RWPE2 (cell line): ENCODE measurements at places on chromosomes 3 and 15.

GRCh38 chr3:178340506-178340905 is 195.7 kb upstream of the KCNMB2 start:
- DNase-seq, result no peak

- no peak for DNase-seq
Measured at GRCh38 chr3:128911911-128912310, 32.5 kb downstream of the ACAD9 start.

- no peak for DNase-seq
Measured at GRCh38 chr3:13025090-13025489, 48.1 kb downstream of the IQSEC1 start.

GRCh38 chr15:74174958-74175253 is 1.4 kb downstream of the ISLR start:
- DNase-seq, result peak; percentile 66

- DNase-seq, result no peak
Measured at GRCh38 chr3:188219147-188219546, 65.2 kb downstream of the LPP start.

- no peak for DNase-seq
Measured at GRCh38 chr3:32469151-32469874, 33.3 kb downstream of the CMTM6 start.

DNA sequence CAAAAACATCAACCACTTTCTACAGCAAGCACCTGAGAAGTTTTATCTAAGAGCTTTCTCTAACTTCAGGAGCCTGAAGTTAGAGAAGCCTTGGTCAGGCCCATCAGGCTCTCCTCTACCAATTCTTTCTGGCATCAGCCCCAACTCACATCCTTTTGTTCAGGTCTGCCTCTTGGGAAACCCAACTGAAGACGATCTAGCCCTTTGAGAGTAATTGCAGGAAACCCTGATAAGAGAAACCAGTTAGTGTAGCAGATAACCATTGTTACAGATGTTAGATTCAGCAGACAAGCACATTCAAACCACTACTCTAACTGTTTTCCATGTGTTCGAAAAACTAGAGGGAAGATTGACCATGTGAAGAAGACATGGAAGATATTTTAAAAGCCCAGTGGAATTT is 27.0 kb upstream of the DYNC1LI1 start:
- no peak for DNase-seq

GRCh38 chr15:101495334-101496197 is 6.1 kb upstream of the PCSK6 start:
- peak; percentile 54 for DNase-seq

- DNase-seq, result no peak
Measured at GRCh38 chr3:102480139-102480538, 45.3 kb downstream of the ZPLD1 start.

GRCh38 chr15:85706779-85707518 is 87.8 kb downstream of the KLHL25 start:
- DNase-seq, result no peak

GRCh38 chr15:47801522-47801921 is 84.2 kb downstream of the SEMA6D start:
- DNase-seq, result peak; percentile 92

- DNase-seq, result no peak
Measured at GRCh38 chr3:122097141-122097540, 42.0 kb downstream of the CD86 start.

GRCh38 chr3:87088993-87089841 is 98.3 kb upstream of the VGLL3 start:
- DNase-seq, result no peak

DNA sequence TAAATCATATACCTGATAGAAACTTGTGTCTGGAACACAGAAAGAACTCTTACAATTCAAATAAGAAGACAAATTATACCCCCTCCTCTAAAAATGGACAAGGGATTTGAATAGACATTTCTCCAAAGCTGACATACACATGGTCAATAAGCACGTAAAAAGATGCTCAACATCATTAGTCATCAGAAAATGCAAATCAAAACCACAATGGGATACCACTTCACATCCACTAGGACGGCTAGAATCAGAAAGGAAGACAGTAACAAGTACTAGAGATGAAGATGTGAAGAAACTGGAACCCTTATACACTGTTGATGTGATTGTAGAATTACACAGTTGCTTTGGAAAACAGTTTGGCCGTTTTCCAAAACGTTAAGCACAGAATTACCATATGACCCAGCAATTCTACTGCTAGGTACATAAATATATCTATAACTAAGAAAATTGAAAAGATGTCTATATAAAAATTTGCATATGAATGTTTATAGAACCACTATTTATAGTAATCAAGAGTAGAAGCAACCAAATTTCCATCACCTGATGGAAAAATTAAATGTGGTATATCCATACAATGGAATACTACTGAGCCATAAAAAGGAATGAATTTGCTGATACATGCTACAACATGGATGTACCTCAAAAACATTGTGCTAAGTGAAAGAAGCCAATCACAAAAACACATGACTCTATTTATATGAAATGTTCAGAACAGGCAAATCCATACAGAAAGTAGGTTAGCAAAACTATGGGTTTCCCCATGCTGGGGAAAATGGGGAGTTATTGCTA is 60.8 kb downstream of the GREM1 start:
- DNase-seq, result no peak

GRCh38 chr3:21328711-21329390 is 422.2 kb downstream of the ZNF385D start:
- DNase-seq, result no peak

DNA sequence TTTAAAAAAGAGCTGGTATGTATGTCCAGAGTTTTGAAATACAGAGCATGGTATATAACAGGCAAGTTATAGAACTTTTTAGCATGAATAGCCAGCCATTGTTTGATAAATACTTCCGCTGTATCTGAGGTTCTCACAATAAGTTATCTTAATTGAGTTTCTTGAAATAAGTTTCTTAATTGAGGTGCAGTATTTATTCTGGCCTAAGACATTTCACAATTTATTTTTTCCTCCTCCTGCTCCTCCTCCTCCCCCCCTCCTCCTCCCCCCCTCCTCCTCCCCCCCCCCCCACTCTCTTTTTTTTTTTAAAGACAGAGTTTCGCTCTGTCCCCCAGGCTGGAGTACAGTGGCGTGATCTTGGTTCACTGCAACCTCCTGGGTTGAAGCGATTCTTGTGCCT is 83.4 kb downstream of the VPS8 start:
- DNase-seq, result no peak

- no peak for DNase-seq
Measured at GRCh38 chr3:123283074-123283473, 81.3 kb downstream of the SEC22A start.

DNA sequence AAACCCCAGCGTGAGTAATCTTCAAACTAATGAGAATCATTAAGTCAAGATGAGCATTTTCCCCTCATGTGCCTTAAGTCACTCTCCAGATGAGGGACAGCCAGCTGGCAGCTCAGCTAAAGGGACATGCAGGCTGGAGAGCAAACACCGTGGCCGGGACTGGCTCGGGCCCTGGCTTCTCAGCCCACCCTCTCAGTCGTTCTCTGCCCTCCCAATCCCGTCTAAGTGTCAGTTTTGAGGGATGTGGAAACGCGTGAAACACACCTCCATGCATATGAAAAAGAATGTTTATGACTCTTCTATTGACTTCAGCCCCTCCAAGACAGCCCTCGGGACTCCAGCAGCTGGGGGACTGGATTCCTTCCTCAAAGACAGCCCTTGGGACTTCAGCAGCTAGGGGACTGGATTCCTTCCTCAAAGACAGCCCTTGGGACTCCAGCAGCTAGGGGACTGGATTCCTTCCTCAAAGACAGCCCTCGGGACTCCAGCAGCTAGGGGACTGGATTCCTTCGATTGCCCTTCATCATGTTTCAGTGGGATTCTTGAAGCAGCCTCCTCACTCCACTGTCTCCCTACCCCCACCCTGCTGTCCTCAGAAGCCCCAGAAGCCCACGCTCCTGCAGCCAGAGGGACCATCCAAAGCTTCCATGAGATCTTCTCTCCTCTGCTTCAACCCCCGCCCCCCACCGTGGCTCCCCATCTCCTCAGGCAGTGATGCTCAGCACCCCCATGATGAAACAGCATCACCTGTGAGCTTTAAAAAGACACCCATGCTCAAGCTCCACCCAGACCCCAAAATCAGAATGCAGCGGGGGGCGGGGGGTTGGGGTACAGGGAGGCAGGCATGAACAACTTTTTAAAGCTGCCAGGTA is 228.9 kb downstream of the XXYLT1 start:
- DNase-seq, result no peak

GRCh38 chr15:58546635-58547627 is 115.1 kb downstream of the LIPC start:
- DNase-seq, result no peak

GRCh38 chr3:149599236-149599635 is 58.6 kb downstream of the WWTR1 start:
- DNase-seq, result no peak

- DNase-seq, result no peak
Measured at GRCh38 chr3:106372806-106373190, 504.0 kb upstream of the CBLB start.

- no peak for DNase-seq
Measured at GRCh38 chr3:129023909-129024308, 22.8 kb downstream of the EFCC1 start.

- no peak for DNase-seq
Measured at GRCh38 chr3:61667814-61668213, 106.4 kb downstream of the PTPRG start.

- no peak for DNase-seq
Measured at GRCh38 chr3:108064293-108064887, 26.4 kb downstream of the CD47 start.

DNA sequence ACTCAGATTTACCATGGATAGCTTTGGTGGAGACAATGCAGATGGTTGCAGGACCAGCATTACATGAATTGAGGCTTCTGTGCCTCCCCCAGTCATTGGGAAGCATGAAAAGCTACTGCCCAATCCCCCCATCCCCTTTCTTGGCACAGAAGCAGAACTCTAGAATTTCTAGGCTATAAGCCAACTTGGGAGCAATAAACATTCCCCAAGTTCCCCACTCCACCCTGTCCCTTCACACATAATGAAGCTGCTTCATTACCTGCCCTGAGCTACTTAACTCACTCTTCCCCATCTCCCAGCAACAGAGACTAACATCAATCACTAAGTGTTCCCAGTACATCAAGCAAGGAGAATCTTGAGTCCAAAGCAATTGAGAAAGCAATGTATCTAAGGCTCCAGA is 164.5 kb downstream of the RORA start:
- no peak for DNase-seq

- DNase-seq, result no peak
Measured at GRCh38 chr3:146557745-146558144, 13.3 kb upstream of the PLSCR1 start.

DNA sequence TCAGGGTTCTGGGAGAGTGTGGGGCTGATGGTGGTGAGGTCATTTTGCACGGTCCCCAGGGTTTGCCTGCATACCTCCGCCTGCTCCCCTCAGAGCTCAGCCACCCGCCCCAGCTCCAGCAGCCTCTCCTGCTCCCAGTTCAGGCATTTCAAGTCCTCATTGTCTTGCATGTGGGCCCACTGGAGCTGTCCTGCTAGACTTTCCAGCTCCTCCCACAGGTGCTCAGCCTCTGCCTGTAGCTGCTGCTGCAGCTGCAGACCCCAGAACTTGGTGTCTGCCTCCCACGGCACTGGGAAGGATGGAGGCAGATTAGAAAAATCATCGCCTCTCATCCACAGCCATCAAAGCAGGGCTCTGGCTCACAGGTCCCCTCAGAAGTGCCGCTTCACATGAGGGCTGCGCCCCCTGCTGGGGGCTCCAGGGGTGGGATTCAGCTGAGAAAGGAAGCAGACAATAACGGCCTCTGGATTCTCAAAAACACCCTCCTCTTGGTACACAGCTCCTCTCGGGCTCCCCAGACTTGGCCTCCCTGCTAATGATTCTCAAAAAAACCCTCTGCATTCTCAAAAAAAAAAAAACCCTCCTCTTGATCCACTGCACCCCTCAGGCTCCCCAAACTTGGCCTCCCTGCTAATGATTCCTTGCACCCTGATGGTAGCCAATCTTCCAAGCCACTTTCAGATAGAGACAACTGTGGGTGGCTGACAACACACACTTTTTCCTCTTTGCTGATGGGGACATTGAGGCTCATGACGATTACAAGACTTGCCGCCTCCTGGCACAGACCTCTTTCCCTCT is 89.3 kb upstream of the C2CD4B start:
- no peak for DNase-seq
